ENCODE measurements at places on chromosomes 5 and 9.

GRCh38 chr9:133527444-133527920, 2.7 kb upstream of the MYMK start:
- DNase-seq = no peak

DNA sequence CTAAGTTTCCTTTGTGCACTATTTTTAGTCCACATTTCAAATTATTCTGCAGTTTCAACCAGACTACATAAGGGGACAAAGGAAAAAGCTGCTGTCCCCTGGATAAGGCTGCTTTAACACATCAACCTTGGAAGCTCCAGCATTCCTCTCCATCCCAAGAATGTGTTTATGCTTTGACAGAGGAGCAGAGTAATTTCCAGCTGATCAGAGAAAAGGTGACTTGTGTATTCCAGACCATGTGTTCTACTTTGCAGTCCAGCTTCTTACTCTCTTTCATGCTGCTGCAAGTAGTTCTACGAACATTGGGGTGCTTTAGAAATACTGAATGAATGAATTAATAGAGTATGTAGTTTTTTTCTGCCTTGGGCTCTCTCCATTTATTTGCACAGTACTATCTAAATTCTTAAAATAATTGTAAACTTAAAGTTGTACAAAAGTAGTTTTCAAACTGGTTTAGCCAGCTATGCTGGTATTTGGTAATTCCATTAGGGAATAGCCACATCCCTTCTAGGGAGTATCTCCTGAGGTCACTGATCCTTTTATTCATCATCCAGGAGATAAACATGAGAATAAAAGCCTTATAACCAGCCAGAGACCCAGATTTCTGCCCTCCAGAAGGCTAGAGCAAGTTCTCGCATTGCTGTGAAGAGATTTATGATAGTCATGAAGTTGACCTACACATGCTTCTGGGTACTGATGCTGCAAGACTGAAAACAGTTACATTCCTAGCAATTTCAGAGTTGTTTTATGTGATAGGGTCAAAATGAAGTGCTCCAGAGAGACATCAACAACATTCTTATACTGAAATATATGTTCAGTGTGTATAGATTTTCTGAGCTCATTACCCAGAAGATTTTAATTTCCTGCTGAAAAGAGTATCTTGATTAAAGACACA, 215.2 kb downstream of the COMMD10 start:
- no peak for DNase-seq

- peak; percentile 91 for DNase-seq
Measured at GRCh38 chr5:137146402-137146890, 352.7 kb downstream of the SPOCK1 start.

- DNase-seq = peak; percentile 8
Measured at GRCh38 chr5:134784241-134784920, 25.8 kb downstream of the DDX46 start.

DNA sequence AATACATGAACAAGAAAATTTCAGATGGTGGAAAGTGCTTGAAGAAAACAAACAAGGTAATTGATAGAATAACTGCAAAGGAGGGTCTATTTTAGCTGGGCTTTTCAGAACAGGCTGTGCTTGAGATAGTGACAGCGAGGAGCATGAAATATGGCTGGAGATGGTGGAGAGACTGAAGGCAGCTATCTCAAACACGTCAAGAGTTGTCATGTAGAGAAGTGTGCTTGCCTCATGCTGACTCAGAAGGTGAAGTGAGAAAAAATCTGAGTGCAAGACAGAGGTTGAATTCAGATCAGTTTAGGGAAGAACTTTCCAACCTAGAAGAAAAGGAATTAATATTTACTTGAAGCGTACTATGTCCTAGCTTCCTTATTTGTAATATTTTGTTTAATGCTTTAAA, 115.5 kb upstream of the RANBP3L start:
- no peak for DNase-seq

GRCh38 chr5:104412649-104413240, 850.2 kb upstream of the NUDT12 start:
- peak; percentile 12 for DNase-seq

GRCh38 chr5:149654231-149654630, 72.9 kb downstream of the ARHGEF37 start:
- DNase-seq = no peak

DNA sequence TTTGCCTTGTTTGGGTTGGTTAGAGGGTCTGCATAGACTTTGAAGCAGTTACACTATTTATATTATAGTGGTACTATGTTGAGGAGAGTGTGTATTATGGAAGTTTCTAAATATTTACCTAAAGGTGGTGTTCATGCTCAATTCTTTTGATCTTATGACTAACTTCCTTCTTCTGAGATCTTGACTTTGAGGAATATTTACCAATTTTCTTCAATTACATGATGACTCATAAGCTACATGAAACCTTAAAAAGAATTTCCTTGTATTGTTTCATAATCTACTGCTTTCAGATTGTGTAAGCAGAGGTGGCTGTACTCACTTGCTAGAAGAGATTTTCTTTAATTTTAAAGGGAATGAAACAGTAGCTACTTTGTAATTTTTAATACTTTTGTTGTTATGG, 276.1 kb downstream of the TAF11L14 start:
- DNase-seq = no peak

DNA sequence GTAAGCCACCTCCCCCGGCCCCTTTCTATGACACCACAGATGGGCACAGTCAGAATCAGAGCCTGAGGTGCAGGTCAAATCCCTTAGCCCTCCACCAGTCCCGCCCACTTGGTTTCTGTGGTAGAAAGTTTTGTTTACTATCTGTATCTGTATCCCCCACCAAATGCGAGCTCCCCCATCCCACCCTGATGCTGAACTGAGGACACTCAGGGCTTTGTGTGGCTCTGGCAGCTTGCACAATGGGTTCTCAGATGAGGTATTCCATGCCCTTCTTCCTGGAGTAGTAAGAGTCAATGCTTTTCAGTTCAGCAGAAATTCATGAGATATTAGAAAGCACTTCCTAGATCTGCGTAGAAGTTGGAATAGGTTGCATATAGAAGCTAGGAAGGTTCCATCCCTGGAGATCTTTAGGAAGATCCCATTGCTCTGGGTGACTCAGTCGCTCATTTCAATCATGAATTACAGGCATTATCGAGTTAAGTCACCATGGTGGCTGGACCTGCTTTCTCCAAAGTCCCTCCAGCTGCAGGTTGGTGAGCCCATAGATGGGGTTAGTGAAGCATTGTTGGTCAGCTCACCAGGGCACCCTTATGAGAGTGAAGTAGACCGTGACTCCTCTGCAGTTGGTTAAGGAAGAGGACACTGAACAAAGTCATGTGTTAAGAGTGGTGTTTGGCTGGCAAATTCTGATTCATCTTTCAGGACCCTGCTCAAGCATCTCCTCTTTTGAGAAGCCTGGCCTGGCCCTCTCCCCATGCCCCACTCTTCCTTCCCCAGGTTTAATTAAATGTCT, 10.6 kb upstream of the KCNIP1 start:
- DNase-seq = no peak

GRCh38 chr5:173075137-173075843, 19.1 kb downstream of the CREBRF start:
- DNase-seq = no peak

- no peak for DNase-seq
Measured at GRCh38 chr9:136225366-136225747, 20.3 kb downstream of the QSOX2 start.

DNA sequence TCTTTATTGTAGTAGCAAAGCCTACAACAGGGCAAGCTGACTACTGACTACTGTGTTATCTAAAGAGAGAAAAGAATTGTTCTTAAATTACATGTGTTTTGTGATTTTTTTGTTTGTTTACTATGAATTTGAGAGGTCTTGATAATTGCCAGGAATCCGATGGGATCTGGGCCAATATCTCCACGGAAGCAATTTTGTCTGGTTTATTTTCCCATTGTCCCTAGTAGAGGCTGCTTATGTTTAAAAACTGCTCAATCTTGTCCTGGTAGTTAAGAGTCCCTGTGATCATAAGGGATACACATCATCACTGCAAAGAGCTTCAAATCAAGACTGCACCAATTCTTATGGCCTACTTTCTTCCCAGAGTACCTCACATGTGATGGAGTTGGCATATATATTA, 94.4 kb downstream of the GLDC start:
- DNase-seq = no peak

DNA sequence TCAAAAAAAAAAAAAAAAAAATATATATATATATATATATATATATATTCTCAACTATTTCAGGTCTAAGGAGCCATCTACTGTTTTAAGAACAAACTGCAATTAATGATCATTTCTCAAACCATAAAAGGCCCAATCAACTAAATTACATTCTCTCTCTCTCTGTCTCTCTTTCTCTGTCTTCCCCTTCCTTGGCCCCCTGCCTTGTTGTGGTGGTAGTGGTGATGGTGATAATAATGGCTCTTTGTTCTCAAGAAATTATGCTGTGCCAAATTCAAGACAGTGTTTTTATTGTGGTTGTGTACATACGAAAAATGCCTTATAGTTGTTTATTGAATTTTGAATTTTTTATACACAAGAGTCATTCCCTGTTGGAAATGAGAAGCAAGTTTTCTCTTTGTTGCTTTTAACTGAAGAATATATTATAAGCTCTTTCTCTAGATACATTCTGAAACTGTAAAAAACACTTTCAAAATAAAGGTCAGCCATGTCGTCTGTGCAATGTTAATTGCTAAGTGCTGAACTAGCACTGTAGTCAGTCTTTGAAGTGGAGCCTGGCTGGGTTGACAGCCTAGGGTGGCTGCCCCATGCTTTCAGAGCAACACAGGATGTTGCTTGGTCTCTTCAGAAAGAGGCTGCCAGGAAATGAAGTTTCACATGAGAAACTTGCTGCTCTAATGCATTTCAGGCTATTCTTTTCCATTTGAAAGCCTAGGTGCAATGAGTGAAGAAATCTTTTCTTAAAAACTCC, 96.0 kb downstream of the HINT1 start:
- DNase-seq = no peak

DNA sequence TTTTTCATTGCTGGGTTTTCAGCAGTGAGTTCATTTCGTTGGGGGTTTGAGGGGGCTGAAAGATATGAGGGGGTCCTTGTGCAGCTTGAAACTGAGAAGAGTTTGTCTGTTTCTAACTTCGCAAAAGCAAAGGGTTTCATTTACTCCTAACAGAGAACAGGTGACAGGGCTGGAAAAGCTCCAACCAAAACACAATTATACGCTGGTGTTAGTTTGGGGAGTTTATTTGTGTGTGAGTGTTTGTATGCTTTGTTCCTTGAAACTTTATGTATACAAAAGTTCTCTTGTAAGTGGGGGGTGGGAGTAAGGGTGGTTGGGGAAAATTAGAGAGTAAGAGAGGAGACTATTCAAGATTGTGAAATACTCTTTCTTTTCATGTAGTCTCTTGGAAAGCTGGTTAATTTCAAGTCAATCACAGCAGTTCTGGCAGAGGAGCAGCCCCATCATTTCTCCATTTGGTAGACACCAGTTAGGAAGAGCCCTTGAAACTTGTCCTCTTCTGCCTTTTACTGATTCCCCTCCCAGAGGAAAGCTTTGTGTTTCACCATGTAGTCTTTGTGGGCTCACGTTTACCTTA, 881 bp downstream of the TNFAIP8 start:
- no peak for DNase-seq

DNA sequence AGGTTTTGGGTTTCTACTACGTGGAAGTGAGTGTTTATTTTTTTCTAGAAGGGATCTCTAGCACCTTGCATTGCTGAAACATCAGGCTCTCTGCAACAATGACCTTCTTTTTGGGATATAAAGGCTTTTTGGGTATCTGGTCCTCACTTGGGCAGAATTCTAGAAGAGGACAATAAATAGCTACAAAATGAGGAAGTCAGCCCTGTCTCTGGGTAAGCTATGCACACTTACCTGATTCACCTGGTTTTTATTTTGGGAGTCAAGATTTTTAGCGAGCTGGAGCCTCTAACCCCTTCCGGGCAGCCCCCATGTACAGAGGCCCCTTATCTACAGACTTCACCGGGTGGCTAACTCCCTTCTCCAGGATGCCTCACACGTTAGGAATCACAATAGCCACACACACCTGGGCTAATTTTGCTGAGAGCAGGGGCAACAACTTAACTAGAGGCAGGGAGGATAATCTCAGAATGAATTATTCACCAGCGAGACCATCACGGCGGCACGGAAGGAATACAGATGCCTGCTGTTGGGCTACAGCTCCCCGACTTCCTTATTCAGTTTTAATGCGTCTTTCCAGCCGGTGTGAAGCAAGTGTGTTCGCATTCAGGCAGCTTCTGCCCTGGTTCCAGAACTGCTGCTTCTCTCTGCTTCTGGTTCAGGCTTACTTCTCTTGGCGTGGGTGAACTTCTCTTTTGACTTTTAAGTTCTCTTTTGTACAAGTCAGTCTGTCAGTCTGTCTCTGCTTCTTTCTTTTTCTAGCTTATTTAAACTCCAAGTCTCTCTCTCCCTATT, 341.0 kb upstream of the PANK3 start:
- DNase-seq = no peak

DNA sequence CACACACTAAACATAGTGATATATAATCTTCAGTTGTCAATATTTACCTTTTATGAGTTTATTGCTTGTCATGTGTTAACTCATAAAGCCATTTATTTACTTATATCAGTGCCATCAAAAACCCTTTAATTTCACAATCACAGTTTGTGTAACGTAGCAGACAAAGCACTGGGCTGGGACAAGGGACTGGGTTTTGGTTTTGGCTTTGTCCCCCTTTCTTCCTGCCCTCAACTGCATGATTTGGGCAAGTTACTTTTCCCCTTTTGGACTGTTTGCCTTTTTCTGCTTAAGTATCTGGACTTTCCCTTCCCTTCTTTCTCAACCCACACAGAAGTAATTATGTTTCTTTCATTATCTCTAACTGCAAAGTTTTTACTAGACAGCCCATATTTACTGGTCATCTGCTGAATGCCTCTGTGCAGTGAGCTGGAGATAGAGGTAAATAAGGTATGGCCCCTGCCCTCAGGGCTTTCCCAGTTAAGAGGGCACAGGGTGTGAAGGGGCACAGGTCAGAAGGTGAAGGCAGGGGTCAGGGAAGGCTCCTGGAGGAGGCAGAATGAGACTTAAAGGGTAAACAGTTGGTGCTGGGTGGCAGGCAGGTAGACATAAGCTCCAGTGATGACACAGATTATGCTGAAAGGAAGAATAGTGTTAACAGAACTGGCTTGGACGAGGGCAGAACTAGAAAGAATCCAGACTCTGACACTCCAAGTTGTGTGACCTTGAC, 14.8 kb upstream of the NR3C1 start:
- DNase-seq = no peak

DNA sequence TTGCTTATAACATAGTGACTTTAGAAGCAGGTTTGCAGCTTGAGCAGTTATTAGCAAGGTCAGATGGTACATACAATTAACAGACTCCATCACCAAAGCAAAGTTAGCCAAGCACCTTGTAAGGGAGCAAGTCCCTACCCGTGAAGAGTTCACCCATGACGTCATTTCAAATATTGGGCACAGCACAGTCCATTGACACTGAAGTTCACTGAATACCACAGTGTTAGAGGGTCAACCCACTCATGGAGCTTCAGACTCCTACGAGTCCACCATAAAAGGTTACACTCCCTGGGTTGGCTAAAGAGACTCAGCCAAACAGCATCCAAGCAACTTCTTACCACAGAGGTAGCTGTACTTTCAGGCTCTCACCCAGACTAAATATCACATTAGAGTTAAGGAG, 77.5 kb downstream of the GALNT10 start:
- no peak for DNase-seq

GRCh38 chr5:14507156-14507941, 74.2 kb upstream of the OTULINL start:
- no peak for DNase-seq
